ENCODE measurements at places on chromosomes 6 and 20. TPM values are rescaled to one million over a fixed set of nuclear protein-coding genes. Genes with fewer than 3 reads are reported as not detected.

PRSS35 gene
- total RNA-seq = 3.1 TPM

DNA sequence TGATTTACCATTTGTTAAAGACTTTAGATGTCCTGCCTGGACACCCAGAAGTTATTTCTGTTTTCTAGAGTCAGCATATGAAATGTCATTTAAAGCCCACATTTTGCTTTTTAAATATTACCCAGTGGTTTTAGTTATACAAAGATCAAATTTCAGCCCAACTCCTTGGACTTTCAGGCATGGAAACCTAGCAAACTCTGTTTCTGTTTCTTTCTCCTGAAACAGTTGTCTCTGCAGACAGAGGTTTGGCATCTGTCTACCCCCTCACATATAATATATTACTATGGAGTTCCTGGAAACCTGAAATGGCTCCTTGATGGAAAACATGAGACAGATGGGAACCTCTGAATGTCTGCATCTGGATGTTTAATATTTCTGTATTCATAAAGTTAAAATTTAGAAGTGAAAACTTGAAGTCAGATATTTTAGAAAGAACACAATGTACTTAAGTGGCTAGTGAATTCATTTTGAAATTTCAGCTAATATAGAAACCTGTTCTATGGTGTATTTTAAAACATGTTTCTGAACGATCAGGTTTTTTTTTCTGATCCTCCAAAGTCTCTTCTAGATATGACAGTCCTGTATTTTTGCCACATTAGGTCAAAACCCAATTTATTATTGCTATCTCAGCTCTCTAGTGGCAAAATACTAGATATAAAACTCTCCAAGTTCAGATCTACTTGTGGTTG is 743.3 kb downstream of the CD109 start:
- DNase-seq = no peak

DNA sequence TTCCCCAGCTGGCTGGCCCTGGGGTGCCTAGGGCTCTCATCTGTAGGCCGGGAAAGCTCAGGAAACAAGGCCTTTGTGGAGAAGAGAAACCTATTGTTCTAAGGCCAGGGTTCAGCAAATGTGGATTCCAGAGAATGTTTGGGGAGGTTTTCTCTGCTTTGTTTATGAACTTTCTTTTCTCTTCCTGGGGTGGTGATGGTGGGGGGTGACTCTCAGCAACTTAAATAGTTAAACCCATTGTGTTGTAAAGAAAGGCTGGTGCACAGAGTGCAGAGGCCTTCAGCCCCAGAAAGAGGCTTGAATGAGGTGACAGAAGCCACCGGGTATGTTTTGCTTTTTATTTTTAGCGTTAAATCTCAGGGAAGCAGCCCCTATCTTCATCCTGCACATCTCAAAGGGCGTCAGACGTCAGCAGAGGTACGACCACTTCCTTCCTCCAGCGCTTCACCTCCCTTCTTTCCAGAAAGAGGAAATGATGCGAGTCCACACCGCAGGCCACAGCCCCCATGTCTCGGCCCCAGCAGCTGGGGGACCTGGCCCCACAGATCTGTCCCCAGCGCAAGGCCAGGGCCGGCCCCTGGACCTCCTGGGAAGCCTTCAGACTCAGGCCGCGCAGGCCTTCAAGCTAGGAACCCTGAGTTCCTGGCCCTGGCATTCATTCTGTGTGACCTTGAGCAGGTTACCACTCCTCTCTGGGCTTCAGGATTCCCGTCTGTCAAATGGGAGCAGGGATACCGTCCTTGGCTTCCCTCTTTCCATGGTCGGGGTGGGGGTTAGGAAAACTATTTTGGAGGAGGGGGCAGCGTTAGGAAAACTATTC is 605 bp upstream of the PPP1R16B start:
- no peak for DNase-seq

GRCh38 chr6:37095997-37096396 is 74.0 kb upstream of the PIM1 start:
- no peak for DNase-seq

DNA sequence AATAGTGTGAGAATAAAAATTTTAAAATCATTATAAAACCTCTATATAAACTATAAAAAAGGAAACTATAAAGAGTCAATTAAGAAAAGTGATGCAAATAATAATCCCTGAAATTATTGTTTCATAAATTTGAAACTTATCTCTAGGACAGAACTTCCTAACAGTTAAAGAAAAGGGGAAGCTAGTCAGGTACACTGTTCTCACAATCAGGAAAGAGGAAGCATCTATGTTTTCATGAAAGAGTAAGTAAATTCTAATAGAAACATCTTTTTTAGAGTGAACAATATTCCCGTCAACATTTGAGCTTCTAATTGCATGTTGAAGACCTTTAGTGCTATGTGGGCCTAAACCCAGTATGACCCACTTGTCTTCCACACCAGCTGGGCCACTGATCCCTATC is 1.2 kb upstream of the ADGRF1 start:
- DNase-seq = no peak

DNA sequence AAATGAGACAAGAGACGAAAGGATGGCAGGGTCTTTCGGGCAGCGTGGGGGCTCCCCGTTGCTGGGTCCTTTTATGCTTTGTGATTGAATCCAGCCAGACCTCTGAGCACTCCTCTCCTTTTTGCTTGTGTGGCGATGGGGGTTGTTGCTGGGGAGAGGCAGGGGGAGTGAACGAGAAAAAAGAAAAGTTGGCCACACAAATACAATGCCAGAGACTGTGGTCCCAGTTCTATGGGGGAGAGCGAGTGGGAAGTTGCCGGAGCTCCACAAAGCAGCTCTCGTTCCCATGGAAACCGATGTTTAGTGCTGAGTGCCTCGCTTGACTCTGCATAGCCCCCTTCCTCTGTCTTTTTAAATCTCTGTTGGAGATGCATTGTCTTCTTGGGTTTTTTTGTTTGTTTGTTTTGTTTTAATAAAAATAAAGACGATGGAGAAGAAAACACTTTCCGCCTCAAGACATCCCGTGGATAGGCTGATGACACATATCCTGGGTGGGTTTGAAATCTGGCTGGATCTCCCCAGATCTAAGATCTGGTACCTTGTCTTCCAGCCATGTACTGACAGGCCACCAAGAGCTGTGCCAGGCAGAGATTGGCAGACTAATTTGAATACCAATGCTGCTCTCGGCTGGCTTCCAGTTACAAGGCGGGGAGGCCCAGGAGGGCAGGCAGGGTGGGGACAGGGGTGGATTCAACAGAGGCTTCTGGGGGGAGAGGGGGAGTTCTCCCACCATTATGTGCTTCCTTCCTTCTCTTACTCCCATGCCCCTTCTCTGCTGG is 529.3 kb downstream of the QKI start:
- DNase-seq = peak; percentile 27

GRCh38 chr6:10532392-10532791 is 11.2 kb downstream of the GCNT2 start:
- DNase-seq = no peak

DNA sequence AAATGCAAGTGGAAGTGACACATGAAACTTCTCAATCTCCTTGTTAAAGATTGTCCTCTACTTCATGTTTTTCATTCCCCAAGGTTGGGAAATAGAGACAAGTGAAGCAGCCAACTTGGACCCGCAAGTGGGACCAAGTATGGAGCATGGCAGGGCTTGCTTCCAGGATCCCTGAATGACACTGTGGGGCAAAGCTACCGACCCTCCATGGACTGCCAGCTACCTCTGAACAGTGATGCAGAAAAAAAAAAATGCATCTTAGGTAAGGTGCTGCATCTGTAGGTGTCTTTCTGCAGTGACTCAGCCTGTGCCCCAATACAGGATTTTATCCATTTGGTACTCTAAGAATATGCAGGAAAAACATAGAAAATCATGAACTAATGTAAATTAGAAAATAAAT is 119.1 kb upstream of the ENPP5 start:
- DNase-seq = no peak

DNA sequence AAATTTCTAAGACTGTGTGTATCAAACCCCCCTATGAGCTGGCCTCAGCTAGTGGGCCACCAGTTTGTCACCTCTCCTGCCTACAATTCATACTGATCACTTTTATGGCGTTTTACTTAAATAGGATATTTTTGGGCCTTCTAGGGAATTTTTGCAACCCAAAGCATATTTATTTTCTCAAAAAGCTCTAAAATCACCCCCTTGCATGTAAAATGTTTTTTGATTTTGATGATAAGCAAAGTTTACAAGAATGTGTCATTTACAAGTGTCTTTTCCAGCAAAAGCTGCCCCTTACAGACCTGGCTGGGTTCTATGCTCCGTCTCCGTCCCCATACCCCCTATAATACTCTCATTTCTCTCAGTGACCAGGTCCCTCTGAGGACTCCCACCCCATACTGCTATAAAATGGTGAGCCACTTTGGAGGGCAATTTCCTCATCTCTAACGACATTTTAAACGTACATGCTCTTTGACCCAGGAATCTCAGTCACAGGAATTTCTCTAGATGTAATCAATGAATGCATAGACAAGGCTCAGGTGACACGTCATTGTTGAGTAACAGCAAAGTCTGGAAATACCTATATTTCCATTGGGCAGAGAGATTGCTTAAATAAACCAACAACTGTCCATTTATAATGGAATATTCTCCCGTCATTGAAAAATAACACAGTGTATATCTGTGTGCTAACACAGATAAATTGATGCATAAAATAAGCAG is 13.9 kb upstream of the OCSTAMP start:
- DNase-seq = no peak

GRCh38 chr6:94361304-94362060 is 942.1 kb upstream of the EPHA7 start:
- DNase-seq = no peak

CCHCR1 gene
- total RNA-seq = 22.6 TPM

GRCh38 chr6:144305985-144306384 is 20.9 kb downstream of the UTRN start:
- no peak for DNase-seq

GRCh38 chr6:89602166-89602565 is 36.4 kb downstream of the LYRM2 start:
- DNase-seq = no peak

DNA sequence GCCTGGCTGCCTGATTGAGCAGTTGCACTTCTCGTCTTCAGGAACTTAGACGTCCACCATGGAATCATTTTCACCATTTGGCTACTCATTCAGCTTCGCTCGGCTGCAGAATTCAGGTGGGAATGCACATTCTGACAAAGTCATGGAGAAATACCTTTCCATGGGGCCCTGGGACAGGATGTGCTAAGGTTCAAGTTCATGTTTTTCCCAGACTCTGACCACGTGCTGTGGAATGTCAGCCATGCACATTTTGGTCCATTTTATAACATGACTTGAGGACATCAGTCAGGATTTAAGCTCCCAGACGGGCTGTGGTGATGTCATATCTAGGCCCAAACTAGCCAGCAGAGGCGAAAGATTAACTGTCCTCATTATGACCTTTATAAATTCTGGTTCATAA is 205.3 kb downstream of the TBXT start:
- DNase-seq = no peak

GRCh38 chr6:132731086-132731485 is 17.2 kb upstream of the VNN1 start:
- no peak for DNase-seq

DNA sequence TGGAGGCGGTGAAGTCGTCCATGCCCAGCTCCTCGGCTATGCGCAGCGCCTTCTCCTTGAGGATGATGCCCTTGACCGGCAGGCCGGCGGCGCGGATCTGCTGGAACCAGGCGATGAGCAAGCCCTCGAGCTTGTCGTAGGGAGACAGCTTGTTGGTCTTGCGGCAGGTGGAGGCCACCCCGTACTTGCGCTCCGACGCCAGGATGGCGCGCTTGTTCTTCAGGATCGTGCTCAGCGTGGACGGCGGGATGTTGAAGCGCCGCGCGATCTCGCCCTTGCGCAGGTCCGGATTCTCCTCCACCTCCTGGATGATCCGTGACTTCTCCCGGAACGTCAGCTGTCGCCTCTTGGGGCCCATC is 435 bp downstream of the CENPB start:
- no peak for DNase-seq

ROS1 gene
- total RNA-seq = 7.9 TPM

- DNase-seq = no peak
Measured at GRCh38 chr6:107576852-107577251, 86.9 kb downstream of the SOBP start.

DNA sequence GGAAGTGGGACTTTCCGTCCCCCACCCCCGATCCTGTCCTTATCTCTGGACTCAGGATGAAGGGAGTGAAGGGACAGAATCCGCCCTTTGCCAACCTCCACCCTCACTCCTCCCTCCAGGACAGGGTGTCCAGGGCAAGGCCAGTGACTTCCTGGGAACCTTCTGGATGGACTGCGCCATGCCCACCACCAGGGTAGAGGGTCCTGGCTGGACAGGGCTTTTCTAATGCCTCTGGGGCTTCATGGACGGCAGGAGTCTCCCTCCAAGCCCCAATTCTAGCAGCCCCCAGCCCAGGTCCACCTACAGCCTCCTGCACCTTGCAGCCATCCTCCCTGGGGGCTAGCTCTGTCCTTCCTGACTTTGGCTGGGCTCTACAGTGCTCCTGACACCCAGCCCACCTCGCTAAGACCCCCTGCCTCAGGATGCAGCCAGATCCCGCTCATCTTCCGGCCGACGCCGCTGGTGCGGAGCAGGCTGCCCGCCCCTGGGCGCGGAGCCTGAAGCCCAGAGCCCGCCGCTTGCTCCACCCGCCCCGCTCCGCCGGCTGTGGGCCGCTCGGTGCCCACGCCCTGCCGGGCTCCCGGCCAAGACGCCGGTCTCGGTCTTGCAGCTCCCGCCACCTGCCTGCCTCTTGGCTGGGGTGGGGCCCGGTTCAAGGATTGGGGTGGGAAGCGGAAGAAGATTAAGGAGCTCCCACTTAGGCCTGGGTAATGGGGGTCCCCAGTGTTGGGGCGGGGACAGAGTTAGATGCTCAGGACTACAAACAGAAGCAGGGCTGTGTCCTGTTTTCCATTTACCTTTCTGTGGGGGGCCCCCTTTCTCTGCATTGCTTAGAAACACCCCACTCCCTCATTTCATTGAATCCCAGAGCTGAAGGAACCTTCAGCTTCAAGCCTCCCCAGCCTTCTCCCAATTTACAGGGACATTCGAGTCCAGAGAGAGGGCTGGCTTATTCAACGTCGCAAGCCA is 72.8 kb downstream of the MDGA1 start:
- peak; percentile 59 for DNase-seq

GRCh38 chr6:34992376-34992775 is 103.3 kb downstream of the ANKS1A start:
- DNase-seq = no peak

TNXB gene
- 19.5 TPM for total RNA-seq

MOG gene
- 153 TPM for total RNA-seq

DNA sequence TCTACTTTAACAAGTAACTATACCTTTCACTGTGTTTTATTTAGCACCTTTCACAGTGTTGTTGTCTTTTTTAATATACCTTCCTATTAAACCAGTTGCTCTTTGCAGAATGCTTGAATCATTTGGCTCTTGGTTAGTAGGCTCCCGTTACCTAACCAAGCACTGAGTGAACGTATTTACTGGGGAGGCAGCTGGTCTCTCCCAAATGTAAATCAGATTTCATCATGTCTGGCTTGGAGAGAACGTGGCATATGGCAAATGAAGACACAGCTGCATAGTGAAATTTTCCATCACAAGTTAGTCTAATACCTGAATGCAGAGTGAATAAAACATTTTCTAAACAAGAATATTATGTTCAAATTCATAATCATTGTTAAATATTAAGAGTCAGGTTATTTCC is 12.4 kb downstream of the HTR1E start:
- no peak for DNase-seq

PERP gene
- 4.5 TPM for total RNA-seq

GRCh38 chr6:12324099-12324498 is 33.9 kb downstream of the EDN1 start:
- no peak for DNase-seq

CNBD2 gene
- 2.7 TPM for total RNA-seq

GRCh38 chr6:121112356-121112755 is 221.9 kb downstream of the TBC1D32 start:
- DNase-seq = no peak
